NCI-H187 treated with DMSO at 0.1 percent for 48 hours (cell line): ENCODE measurements at places on chromosomes 3 and 15.

DNA sequence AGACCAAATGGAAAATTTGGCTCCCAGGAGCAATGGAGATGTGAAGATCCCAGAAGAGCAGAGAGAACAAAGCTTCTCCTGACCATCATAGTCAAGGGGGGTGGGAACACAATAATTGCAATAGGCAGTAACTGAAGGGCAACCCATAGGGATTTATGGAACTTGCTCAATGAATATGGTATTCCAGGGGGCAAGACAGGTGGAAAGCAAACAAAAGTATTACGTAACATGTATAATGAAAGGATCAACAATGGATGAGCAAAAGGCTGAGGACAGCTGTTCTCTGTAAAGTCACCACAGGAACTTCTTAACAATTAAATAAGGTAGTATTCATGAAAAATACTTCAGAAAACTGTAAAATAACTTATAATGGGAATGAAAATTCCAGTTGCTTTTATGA lies 226.1 kb downstream of the PCCB start:
- no peak for DNase-seq

GRCh38 chr3:180278583-180279188 lies 241.9 kb upstream of the PEX5L start:
- DNase-seq = no peak

DNA sequence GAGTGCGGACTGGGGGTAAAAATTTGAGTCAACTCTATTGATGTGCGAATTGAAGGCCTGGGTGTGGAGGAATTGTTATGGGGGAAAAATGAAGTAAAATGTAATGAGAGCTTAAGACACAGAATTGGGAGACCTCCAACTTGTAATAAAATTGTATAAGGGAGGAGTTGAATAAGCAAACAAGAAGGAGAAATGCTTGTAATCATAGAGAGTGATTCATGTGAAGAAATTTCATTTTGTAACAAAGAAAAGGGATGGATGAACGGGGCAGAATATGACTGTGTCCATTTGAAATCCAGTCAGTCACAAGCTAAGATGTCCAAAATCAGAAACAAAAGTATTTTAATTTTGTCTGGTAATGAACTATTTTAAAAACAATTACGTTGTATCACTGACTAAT lies 552.3 kb downstream of the NAALADL2 start:
- no peak for DNase-seq

- DNase-seq = no peak
These were observed 1.8 kb upstream of the SKOR1 start for GRCh38 chr15:67823314-67824196.

DNA sequence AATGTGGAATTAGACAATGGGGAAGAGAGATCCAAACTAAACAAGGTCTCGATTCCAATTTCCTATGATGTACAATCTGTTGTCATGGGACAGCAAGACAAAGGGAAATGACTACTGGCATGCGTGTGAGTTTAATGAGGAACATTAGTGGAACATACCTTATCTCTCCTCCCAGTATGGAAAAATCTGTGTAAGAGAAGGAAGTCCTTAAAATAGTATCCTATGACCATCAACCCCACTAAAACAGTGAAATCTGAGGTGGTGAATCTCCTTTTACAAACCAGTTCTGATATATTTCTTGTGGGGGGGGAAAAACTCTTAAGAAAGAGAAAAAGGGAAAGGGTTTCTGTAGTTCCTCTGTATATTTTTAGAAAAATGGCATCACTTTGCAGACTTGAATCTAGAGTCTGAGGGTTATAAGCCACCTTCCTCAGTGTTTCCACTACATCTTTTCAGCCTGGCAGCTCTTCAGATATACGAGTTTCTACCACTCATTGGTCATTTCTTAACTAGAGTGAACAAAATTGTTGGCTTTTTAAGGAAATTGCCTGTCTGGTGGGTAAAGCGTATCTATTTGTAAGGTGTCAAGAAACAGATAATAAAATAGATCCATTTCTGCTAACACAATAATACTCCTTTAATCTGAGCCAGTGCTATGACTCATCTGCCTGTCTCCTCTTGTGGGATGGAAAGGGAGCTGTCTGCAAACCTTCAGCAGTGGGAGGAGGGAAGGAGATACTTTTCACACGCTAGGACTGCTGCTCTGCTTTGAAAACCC lies 3.0 kb upstream of the TNFAIP8L3 start:
- DNase-seq = no peak

- no peak for DNase-seq
These were observed 3.2 kb upstream of the ACAN start for GRCh38 chr15:88800026-88800425.

- no peak for DNase-seq
These were observed 50.4 kb downstream of the TFDP2 start for GRCh38 chr3:142098964-142099363.

GRCh38 chr15:64651601-64652191 lies 123.7 kb downstream of the RBPMS2 start:
- DNase-seq = no peak

GRCh38 chr3:42130007-42130328 lies 38.8 kb downstream of the TRAK1 start:
- DNase-seq = no peak

DNA sequence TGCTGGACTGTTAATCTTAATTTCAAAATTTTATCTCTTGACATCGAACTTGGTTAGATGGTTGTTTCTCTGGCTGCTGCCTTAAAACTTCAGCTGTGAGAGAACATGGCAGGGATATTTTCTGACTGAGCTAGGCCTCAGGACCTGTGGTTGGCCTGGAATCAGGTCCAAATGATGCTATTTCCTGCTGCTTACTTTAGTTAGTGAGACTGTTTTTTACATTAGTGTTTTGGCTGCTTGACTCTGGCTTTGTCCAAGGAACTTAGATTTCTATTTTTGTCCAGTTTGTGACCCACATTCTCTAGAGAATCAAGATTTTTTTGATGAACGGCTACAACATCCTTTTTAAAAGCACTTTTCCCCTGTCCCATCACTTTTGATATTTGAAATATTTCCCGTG lies 497.9 kb upstream of the SGO1 start:
- DNase-seq = no peak

GRCh38 chr15:42141795-42142667 lies 14.4 kb downstream of the PLA2G4F start:
- no peak for DNase-seq
